ENCODE measurements at places on chromosomes 5 and 9. TPM values are rescaled to one million over a fixed set of nuclear protein-coding genes. Genes with fewer than 3 reads are reported as not detected.

The EQTN gene
- polyA plus RNA-seq: 0.21 TPM

The CDH18 gene
- polyA plus RNA-seq: 0.50 TPM

The GRIN3A gene
- polyA plus RNA-seq: 0.05 TPM

The SYNPO gene
- polyA plus RNA-seq: 0.16 TPM

The FGD3 gene
- 0.95 TPM for polyA plus RNA-seq

The NMUR2 gene
- polyA plus RNA-seq: not detected

The MZB1 gene
- 0.71 TPM for polyA plus RNA-seq

The PCDHB9 gene
- polyA plus RNA-seq: 0.45 TPM

The CCIN gene
- polyA plus RNA-seq: not detected

The PHF24 gene
- 0.05 TPM for polyA plus RNA-seq

The NUTM2G gene
- 0.70 TPM for polyA plus RNA-seq

The TXN gene
- 1,034 TPM for polyA plus RNA-seq

The WNT8A gene
- polyA plus RNA-seq: not detected

The SLC6A7 gene
- not detected for polyA plus RNA-seq

The RANBP17 gene
- polyA plus RNA-seq: 43.8 TPM
